SK-N-SH (cell line): ENCODE measurements at places on chromosomes 6 and 20.

- DNase-seq: peak; percentile 25
Observed at GRCh38 chr20:59573837-59574236, 30.5 kb upstream of the PHACTR3 start.

GRCh38 chr20:33282991-33283555 lies at the start of gene BPIFB1:
TSS of gene BPIFB1 (plus strand) at chr20:33283214. CDS start at chr20:33286074, 2,860 bp downstream.
- no peak for DNase-seq

DNA sequence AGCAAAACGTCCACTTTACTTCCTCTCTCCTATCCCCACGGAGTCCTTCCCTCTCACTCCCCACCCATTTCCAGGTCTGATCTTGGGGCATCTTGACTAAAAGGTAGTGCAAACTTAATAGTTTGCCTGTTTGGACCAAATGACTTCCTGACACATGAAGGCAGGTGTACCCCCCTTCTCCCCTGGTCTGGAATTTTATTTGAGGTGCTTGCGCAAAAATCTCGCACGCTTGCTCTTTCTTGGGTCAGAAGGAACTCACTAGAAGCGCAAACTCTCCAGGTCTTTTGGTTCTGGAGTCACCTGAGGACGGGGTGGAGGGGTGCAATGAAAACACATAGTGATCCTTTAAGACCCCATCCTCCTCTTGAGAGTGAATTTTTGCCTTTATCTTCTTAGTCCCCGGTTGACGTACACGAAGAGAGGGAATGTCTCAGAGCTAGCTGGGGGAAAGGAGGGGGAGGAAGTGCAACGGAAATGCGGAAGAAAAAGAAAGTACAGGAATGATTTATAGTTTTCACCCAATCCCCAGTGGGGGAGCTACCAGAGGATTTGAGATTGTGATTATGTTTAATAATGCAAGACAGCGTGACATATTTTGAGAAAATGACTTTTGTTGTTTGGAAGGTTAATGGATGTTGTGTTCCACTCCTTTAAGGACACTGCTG lies 4.9 kb downstream of the ADGRB3 start:
- no peak for DNase-seq

GRCh38 chr6:164344801-164345291 lies 930.3 kb downstream of the QKI start:
- no peak for DNase-seq

DNA sequence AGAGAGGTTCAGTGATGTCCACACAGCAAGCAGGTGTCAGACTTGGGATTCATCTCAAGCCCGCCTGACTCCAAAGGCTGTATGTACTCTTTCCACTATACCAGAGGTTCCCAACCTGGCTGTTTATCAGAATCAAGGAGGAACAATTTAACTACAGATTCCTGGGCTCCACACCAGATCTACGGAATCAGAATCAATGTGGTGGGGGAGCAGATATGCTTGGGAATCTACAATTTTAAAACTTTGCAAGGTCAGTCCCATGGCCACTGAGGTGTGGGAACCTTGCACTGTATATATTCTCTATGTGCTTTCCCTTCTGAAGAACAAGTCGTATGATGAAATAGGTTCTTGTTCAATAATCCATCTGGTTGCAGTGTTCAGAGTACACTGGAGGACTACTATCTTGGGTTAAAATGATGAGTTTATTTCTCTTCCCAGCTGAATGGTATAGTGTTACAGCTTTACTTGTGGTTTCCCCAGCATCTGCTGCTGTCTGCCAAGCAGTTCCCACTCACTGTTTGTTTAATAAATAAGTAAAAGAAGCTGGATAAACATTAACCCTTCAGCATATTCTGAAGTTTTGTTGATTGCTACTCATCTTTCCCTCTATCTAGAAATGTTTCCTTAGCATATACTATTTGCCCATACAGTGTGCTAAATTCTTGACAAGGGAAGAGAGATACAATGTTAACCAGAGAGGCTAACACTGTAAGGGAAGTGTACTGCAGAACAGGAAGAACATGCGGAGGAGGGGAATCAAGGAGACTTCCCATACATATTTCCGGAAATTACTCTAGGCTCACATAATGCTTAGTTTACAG lies 9.9 kb downstream of the TTI1 start:
- no peak for DNase-seq

DNA sequence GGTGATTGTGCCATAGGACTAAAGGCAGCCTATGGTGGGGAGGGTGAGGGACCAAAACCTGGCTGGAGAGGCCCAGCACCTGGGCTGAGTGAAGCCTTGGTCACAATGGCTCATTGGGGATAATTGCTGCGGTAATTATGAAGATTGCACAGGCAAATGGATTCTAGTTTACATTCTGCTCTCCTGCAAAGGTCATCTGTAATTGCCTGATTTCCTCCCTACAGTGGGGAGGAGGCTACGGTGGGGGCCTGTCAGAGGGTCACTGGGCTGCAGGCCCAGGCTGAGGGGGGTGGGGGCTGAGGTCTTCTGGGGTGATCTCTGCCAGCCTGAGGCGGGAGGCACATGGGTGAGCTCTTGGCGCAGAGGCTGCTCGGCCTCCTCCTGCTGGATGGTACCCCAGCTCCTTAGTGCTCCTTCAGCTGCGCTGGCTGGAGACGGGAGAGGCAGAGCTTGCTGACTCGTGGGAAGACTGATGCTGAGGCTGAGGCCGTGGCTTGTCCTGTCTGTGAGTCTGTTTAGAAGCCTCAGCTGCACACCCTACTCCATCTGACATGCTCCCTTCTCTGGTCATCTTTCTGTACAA lies 30.3 kb downstream of the PACSIN1 start:
- DNase-seq: peak; percentile 18

DNA sequence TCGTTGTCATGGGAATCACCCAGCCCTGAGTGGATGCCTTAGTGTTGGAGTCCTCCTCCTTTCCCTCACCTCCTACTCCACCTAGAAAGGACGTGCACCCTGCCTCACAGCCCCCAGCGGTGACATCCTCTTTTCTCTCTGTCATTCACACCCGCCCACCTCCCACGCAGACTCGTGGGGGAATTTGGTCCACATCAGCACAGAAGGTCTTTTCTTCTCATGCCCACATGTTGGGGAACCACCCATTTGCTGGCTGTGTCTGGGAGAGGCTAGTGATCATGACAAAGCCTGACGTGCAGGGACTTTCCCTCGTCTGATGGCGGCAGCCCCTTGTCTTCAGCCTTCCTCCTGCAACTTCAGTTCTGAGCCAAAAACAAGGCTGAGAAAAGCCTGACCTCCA lies 96.0 kb upstream of the CNKSR3 start:
- no peak for DNase-seq

DNA sequence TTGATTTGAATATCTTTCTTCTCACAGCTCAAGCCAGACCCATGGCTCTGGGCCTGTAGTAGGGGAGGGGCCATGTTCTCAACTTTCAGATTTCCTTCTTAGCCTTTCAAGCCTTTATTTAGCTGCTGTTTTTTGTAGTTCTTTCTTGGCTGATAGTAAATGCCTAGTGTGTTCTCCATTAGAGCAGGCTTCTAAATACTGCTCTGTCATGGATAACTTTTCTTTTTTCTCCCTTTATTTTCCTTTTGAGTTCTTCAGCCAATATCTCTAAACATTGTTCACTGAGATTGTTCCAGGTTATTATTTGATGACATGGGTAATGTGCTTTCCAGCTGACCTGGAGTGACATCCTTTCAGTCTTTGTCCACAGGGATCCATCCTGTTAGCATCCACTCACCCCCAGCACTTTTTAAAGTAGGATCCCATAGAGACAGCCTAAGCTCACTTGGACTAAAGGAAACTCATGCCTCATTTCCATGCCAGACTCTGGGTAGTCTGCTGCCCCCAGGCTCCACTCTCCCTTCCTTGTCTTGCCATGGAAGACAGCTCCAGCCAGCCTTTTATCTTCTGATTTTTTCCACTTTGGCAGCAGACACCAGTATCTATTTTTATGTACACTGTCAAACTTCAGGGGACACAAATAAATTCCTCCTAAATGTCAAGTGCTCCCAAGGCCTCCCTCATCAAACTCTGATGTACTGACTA lies 645.6 kb downstream of the RNF144B start:
- DNase-seq: no peak

GRCh38 chr20:50574586-50574985 lies 64.4 kb downstream of the PTPN1 start:
- DNase-seq: no peak

DNA sequence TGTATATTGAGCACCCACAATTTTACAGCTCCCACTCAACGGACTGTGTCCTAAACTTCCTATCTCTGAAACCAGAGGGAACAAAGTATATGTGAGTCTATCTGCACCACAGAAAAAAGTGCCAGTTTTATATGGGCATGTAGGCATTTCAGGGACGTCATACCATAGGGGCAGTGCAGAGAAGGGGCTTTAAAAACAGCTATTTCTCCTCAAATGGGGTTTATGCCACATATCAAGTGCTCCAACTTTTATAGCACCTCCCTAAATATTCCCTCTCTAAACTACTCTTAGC lies 28.9 kb upstream of the ASF1A start:
- DNase-seq: no peak

GRCh38 chr6:158560836-158561320 lies 987 bp downstream of the TMEM181 start:
- DNase-seq: peak; percentile 58

- DNase-seq: no peak
Observed at GRCh38 chr20:45176526-45177267, 2.0 kb downstream of the PI3 start.

- no peak for DNase-seq
Observed at GRCh38 chr6:125022391-125022989, 60.3 kb downstream of the RNF217 start.
